ENCODE measurements at places on chromosomes 16 and 17. TPM values are rescaled to one million over a fixed set of nuclear protein-coding genes. Genes with fewer than 3 reads are reported as not detected.
A peak's percentile ranks its signal among the peaks of the same experiment; 100 is the strongest.

DNA sequence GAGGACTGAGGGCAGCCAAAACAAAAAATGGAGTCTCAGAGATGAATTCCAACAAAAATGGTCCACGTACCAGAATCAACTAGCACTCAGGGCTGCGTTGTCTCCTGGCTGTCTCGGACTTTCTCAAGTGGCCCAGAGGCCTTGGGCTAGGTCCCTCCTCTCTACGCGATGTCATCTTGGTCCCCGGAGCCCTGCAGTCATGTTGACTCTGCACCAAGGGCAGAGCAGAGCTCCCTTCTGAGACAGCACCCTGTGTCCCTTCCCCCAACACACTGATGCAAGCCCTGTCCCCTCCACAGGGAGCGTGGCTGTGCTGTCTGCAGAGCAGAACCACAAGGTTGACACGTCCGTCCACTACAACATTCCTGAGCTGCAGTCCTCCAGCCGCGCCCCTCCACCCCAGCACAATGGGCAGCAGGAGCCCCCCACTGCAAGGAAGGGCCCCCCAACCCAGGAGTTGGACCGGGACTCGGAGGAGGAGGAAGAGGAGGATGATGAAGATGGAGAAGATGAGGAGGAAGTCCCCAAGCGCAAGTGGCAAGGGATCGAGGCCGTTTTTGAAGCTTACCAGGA, 20.8 kb downstream of the GINS2 start:
- no peak for DNase-seq

Gene ZNF597
- 3.2 TPM for total RNA-seq

GRCh38 chr16:57091200-57091974, 996 bp upstream of the CPNE2 start:
- DNase-seq: peak; percentile 70

Gene SLC5A11
- not detected for total RNA-seq

Gene CCDC200
- not detected for total RNA-seq

DNA sequence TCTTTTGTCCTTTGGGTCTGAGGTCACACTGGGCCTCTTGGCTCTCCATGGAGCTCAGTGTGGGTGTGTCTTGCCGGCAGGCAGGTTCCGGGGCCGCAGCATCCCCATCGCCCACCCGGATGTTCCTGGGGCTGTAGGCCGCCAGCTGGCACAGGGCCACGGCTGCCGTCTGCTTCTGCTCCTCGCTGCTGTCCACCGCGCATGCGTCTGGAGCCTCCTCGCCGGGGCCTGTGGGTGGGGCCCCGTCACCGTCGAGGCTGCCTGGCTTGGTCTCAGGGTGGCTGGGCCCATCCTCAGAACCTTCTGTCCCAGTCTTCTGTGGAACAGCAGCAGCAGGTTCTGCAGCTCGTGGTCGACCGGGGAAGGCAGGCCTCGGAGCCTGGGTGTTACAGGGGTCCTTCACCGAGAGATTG, 9.6 kb downstream of the ZNF750 start:
- no peak for DNase-seq

Gene GDPD1
- 3.7 TPM for total RNA-seq

DNA sequence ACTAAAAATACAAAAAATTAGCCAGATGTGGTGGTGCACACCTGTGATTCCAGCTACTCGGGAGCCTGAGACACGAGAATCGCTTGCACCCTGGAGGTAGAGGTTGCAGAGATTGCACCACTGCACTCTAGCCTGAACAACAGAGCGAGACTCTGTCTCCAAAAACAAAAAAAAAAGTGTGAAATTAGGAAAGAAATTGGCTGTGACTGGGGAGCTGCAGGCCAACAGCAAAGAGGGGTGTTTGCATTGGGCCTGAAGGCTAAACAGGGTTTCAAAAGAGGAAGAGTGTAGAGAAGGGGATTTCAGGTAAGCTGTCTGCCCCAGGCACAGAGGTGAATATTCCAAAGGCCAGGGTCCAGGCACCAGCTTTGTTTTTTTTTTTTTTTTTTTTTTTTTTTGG, 9.4 kb downstream of the BMERB1 start:
- no peak for DNase-seq

DNA sequence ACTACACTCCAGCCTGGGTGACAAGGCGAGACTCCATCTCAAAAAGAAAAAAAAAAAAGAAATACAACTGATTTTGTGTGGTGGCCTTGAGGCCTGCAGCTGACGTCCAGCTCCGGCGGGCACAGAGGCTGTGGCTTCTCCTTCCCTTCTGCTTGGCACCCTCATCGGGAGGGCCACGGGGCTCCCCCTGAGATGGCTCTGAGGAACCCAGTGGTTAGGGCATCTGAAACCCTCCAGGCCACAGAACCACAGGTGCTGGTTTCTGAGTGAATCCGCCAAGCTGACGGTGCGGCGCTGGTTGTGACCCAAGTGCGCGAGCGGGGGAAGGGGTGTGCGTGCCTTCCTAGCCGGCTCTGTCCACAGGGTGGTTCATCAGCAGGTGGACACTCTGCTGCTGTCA, 63.4 kb downstream of the LMF1 start:
- DNase-seq: no peak

DNA sequence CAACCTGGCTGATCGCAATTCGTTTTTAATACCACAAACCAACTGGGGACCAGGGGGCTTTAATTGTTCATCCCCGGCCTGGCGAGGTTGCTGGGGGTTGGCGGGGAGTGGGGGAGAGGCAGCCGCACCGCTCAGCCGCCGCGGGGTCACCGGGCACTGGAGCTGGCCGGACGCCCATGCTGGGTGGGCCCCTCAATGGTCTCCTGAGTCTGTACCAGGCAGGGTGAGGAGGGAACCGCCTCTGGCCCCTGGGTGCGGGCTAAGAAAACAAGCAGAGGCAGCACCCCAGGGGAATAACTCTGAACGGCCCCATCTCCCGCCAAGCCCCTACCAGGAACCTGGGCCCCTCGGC, 43.9 kb downstream of the ACTG1 start:
- no peak for DNase-seq

Gene HSF5
- total RNA-seq: not detected

Gene SLFN14
- not detected for total RNA-seq

DNA sequence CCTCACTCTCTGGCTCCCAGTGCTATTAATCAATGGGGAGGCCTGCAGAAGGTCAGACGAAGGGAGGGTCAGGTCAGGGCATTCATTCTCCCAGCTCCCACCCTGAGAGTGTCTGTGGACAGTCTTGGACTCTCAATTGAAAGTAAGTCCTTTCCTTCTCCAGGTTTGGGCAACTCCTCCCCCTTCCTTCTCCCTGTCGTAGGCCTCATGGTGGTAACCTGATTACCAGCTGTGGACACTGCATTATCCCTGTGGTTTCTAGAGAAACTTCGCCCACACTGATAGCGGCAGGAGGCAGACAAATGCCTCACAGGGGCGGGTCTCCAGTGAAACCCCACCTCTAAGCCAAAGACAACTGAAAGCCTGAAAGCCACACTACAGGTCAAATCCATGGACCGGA, 57.7 kb upstream of the SLC25A19 start:
- peak; percentile 31 for DNase-seq

DNA sequence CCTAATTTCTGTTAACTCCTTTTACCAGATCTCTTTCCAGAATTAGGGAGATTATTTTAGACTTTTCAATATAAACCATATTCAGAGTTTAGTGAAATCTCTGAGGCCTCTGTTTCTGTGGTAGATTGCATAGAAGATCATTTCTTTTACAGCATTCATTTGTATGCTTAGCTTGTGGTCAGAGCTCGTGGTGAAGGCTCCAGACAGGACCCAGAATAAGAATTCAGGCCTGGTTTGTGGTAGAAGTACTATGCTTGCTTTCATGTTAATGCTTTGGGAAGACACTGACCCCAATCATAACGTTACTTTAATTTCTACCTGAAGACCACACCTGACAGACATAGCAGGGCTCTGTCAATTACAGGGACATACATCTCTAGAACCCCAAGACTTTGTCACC, 258.1 kb downstream of the FTO start:
- DNase-seq: no peak

DNA sequence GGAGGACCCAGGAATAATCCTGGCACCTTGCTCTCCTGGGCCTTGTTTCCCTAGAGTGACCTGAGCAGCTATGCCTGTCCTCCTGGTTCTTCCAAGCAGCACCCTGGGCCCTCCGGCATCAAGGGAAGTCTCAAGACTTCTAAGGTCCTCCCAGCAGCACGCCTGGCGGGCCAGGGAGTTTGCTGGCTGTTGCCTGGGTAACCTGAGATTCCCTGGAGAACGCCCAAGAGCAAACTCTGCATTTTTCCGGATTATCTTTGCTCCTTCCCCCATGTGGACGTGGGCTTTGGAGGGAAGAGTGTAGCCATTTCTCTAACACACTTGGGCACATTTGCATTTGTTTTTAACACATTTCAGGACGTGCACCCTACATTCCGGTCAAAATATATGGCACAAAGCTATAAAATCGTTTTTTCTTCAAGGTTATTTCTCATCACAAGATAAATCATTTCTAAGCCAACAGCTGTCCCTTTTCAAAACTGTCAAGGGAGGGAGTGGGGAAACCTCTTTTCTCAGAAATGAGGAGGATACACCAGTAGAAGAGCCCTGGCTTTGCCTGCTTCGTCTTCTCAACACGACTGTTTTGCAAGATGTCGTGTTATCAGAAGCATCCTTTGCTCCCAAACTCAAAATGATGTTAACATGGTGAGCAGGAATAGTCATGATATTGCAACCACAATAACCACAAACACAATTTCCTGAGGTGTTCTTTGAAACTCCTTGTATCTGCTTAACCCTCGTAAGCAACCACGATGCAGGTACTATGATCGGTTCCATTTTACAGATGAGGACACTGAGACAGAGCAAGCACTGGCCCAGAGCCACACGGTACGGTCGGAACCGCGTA, 116.5 kb downstream of the ADCY9 start:
- peak; percentile 84 for DNase-seq

Gene NXN
- total RNA-seq: 51.7 TPM

DNA sequence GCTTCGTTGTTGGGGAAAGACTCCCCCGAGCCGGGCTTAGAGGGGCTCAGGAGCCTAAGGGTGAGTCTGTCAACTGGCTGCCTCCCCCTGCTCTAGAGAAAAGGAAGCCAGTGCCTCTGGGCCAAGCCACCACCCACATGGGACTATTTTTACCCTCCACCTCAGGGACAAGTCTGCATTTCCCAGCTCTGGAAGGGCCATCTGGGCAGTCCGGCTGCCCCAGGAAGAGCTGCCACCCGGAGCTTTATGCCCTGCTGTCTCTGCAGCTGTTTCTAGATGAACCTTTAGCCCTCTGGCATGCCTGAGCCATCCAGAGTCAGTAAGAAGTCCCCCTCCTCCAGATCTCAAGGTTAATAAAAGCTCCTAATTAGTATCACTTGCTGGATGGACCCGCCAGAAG, 5.3 kb upstream of the RPRML start:
- DNase-seq: no peak

Gene SLC35G6
- total RNA-seq: not detected

Measured in GM23248 (cell line).